T-helper 2 cell treated with Interferon-gamma antibody and Interleukin-4, amounts not matched to agents 100 ng/mL and 5 ng/mL, for 36 hours (primary cell): ENCODE measurements at places on chromosomes 1 and 21. TPM values are rescaled to one million over a fixed set of nuclear protein-coding genes. Genes with fewer than 3 reads are reported as not detected.

Gene TP73
- 2.6 and 2.7 TPM in 2 replicates for total RNA-seq

Gene ADAM30
- not detected in 2 replicates for total RNA-seq

Gene AMY2A
- not detected in 2 replicates for total RNA-seq

Gene SGIP1
- not detected in 2 replicates for total RNA-seq

Gene KCNE2
- not detected in 2 replicates for total RNA-seq
